ENCODE measurements at places on chromosomes 12 and 14.

DNA sequence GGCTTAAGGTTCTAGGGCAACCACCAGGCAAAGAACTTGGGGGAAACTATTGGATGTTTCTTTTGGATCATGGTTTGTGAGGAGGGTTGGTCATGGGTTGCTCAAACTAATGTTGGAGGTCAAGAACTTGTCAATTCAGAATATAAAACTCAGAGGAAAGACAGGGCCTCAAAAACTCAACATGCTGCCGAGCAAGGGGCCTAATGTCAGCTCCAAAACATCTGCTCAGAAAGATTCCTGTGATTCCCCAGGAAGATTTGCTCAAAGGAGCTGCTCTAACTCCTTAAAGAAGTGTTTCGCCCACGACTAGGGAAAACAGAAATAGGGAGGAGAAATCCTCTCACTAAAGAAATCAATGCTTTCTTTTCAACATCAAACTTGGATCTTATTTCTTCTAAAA, 3.7 kb upstream of the IGF1 start:
- no peak for DNase-seq

GRCh38 chr12:131694116-131694838, 16.6 kb upstream of the SFSWAP start:
- no peak for DNase-seq

GRCh38 chr12:6086316-6086715, 38.2 kb downstream of the VWF start:
- DNase-seq: no peak

GRCh38 chr12:125092108-125092871, 27.1 kb downstream of the AACS start:
- DNase-seq: no peak

DNA sequence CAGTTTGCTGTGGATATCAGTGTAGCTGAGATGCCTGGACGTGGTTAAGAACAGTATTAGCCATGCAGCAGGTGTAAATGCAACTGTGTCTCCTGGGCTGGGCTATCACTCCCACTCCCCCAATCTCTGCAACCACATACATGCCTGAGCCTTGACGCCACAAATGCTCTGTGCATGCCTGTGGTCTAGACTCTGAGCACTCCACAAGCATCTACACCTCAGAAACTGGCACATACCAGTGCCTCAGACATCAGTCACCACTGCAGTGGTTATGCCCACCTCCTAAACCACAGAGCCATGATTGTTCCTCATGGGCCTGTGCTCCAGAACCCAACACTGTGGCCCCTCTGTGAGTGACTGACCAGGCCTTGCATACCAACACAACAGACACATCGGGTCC, 226.8 kb upstream of the ALG10 start:
- DNase-seq: no peak

GRCh38 chr12:132351751-132352495, 22.5 kb upstream of the GALNT9 start:
- DNase-seq: no peak

GRCh38 chr12:102593134-102593533, 112.8 kb upstream of the IGF1 start:
- DNase-seq: no peak

DNA sequence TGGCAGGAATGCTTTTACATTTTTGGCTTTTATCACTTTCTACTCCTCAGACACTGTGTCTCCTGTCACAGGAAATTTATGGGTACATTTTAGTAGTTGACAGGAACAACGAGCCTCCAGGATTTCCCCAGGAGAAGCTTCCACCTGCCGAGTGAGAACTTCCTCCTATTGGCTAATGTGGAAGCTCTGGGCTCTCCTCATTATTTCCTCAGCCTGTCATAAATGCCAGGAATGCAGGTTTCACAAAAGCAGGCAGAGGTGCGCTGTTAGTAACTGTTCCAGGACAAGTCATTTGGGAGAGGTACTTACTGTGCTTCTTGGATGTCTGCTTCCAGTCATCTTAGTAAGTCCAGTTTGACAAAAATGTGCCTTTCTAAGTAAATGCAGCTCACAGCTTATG, 19.1 kb upstream of the DCP1B start:
- DNase-seq: no peak

- no peak for DNase-seq
Measured at GRCh38 chr14:102610968-102611811, 18.7 kb downstream of the RCOR1 start.

DNA sequence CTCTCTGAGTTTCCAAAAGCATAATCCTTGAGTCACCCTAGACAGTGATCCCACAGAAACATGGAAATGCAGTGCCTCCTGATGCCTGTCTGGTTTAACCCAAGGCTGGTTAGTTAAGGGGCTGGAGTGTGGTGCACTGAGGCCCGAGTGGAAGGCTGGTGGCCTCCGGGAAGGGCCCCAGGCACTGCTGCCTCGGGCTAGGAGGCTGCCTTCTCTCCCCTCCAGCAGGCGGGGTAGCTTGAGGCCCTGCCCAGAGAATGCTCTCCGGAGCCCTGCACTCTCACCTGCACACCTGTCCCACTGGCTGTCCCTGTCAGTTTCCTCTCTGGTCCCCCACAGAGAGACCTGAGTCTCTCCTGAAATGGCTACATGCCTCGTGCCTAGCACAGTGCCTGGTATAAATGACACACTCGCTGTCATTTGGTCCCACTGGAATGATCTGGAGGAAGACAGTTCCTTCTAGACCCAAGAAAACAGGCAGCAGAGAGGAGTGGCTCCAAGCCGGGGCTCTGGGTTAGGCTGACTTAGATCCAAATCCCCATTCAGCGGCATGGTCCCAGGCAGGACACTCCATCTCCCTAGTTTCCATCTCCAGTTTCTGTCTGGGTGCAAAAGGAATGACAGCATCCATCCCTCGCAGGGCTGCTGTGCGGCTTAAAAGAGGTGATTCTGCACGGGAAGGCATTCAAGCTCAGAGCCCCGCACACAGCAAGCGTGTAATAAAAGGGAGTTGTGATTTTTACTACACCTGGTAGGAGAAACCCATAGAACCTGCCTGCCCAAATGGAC, 54.0 kb downstream of the RBM19 start:
- DNase-seq: no peak

- DNase-seq: no peak
Measured at GRCh38 chr14:50039734-50040400, 76.5 kb downstream of the VCPKMT start.

DNA sequence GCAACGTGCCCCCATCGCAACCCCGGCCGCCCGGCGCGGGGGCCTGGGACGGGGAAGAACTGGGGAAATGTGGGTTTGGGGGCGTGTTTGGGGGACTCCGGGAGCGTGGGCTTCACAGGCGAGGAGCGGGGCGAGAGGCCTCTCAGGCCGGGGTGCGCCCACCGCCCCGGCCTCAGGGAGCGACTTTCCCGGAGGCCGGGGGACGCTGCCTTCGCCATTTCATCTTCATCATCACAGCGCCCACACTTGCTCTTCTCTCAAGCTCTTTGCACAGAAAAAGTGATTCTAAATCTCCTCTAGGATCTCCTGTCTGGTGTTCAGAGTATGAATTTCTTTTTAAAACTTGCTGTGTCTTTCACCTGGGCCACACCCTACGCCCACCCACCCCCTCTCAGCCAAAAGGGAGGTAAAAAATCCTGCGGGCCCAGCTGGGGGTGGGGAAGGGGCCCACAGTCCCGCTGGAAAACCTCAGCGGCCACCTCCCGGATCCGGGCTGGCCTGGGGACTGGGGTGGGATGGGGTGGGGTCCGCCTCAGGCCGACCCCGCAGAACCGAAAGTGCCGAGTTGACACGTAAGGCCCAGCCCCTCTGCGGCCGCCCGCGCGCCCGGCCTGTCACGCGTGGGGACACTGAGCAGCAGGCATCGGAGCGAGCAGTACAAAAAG, 7.4 kb downstream of the CDKN1B start:
- no peak for DNase-seq

GRCh38 chr12:14211947-14212387, 153.5 kb upstream of the ATF7IP start:
- DNase-seq: no peak

GRCh38 chr14:24177041-24177825, 5.4 kb downstream of the REC8 start:
- no peak for DNase-seq

- DNase-seq: no peak
Measured at GRCh38 chr12:48038085-48038484, 33.8 kb upstream of the COL2A1 start.

GRCh38 chr12:47155457-47156166, 75.9 kb upstream of the AMIGO2 start:
- DNase-seq: no peak

GRCh38 chr12:89552376-89552775, 26.5 kb upstream of the POC1B start:
- DNase-seq: no peak

DNA sequence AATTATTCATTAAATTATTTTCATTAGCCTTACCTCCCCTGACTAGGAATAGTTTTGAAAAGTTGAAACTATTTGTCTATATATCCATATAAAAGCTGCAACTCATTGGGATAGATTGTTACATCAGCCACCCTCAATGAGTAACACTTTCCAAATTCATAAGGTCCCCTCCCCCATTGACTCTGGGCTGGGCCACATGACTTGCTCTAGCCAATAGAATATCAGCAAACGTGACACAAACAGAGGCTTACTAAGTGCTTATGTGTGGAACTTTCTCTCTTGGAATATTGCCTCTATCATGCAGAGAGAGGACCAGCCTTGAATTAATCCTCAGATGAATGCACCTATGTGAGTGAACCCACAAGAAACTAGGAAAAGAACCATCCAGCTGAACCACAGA, 213.7 kb downstream of the CCDC59 start:
- no peak for DNase-seq

- DNase-seq: no peak
Measured at GRCh38 chr12:131290255-131290959, 336.7 kb downstream of the ADGRD1 start.

- DNase-seq: no peak
Measured at GRCh38 chr12:30979371-30980259, 53.1 kb downstream of the TSPAN11 start.

- DNase-seq: no peak
Measured at GRCh38 chr12:66043035-66043434, 87.5 kb downstream of the LLPH start.

GRCh38 chr14:51432302-51432948, 192.4 kb downstream of the TMX1 start:
- DNase-seq: no peak

GRCh38 chr12:59173695-59174094, 253.4 kb upstream of the LRIG3 start:
- DNase-seq: no peak

DNA sequence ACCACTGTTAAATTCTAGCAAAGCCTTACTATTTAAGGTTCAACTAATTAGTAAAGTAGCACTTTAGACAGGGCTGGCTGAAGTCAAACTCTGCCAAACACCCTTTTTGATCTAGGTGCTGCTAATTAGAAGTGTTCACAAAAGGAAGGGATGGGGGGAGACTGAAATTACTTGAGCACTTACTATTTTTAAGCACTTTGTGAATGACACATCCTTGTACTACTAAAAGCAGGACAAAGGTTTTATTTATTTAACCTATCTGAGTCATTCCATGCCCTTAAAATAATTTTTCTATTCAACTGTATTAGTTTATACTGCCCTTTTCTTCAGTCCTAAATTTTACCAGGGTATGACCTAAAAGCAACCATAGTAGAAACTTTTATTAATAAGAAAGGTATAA, 20.1 kb downstream of the MBIP start:
- DNase-seq: no peak

GRCh38 chr12:94980577-94980976, 22.9 kb downstream of the NDUFA12 start:
- peak; percentile 61 for DNase-seq

- DNase-seq: no peak
Measured at GRCh38 chr12:14951851-14952250, 9.6 kb downstream of the ARHGDIB start.

DNA sequence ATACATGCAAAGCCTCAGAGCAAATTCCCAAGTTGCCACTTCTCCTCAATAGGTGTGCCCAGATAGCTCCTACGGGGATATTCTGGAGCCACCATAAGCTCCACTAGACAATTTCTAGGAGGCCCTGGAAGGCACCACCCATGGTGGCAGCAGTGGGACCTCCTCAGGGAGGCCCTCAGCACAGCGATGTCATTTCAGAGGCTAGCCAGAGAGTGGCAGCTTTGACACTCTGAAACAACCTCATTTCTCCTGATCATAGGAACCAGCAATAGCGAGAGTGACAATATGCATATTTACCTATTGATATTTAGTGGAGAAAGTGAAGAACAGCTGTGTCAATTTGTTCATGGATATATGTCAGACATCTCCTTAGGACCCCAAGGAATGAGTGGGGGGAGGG, 612.3 kb downstream of the SOX5 start:
- no peak for DNase-seq

DNA sequence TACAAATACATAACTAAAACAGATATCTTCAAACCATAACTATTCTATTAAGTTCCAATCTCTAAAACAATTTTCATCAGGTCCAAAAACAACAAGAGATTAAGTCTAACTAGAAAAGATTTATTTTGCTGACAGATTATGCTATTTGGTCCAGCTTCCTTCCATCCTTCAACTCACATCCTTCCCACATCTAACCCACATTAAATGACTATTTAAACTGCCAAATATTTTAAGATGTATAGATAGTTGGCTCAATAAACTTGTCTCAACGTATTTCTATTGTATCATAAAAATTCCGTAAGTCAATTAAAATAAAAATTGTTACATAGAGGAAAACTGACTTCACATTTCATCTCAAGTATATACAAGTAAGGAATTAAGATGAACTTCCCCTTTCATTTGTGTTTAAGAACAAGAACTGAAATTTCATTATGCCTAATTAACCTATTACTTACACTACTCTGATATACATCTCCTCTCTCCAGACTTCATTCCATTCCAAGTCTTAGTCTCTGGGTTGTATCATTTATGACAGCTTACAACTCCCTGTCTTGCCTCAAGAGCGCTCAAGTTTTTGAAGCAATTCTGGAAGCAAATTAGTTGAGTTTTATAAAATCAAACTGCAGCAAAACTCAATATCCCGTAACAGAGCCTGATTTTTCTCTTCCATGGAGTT, 25.4 kb downstream of the PAWR start:
- DNase-seq: no peak

DNA sequence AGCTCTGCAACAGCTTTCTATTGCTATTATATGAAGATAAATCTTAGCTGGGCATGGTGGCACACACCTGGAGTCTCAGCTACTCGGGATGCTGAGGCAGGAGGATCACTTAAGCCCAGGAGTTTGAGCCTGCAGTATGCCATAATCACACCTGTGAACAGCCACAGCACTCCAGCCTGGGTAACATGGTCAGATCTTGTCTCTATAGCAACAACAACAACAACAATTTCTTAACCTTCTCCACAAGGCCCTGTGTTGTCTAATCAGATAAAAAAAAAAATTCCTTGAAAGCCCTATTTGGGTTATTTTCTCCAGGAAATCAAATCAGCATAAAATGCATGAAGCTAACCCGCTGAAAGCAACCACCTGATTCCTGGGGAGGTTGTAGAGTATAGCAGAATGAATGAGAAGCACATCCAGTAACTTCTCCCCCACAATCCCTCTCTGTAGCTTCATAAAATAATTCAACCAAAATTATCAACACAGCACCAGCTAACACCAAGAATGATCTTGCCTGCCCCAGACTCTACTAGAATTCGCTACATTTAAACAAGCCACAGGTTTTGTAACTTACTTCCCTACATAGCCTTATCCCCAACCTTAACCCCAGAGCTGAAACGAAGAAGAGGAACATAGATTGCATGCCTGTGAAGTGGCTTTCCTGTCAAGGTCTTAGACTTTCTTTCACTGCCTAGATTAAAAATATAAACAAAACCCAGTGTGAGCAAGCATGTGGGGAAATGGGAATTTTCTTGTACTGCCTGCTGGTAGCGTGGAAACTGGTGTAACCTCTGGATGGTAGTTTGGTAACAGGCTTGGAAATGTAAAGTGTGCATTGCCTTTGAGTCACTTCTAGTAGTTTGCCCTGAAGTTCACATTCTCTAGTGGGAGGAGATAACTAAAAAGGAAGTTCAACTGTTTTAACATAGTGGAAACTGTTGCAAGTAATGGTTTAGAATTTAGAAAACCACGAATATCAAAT, 6.0 kb upstream of the STK38L start:
- DNase-seq: no peak
